ENCODE measurements at places on chromosomes 6 and 20.

DNA sequence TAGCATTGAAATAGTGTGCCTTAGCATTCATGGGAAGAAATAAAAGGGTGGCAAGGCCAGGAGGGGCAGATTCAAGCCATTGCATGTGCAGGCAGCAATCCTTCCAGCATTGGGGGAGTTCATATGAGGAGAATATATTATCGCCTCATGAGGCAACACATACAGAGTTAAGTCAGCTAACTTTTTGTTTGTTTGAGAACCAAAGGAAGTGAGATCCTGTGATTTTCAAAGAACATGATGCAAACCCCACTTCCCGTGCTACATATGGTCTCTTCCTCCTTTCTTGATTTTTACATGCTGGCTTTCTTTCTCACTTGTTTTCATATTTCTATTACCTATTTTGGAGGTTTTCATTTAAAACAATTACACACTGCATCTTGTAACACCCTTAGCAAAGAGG, 579.7 kb upstream of the ARID1B start:
- DNase-seq: no peak

GRCh38 chr6:85047818-85048217, 283.4 kb upstream of the TBX18 start:
- DNase-seq: no peak

DNA sequence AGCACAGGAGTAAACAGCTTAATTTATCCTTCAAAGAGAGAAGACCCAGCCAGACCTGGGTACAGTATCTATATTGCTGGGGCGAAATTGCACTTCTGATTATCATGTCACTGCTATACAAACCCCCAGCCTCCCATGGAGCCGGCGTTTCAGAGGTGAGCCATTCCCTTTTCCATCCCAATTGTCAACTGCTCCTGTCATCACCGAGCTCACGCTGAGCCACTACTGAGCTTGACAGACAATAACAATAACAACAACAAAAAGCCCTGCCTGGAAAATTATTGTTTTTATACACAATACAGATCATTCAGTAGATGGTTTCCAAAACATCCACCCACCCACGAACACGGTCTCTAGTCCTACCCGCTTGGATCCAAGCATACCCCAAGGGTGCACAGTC, 129.0 kb upstream of the JARID2 start:
- no peak for DNase-seq

DNA sequence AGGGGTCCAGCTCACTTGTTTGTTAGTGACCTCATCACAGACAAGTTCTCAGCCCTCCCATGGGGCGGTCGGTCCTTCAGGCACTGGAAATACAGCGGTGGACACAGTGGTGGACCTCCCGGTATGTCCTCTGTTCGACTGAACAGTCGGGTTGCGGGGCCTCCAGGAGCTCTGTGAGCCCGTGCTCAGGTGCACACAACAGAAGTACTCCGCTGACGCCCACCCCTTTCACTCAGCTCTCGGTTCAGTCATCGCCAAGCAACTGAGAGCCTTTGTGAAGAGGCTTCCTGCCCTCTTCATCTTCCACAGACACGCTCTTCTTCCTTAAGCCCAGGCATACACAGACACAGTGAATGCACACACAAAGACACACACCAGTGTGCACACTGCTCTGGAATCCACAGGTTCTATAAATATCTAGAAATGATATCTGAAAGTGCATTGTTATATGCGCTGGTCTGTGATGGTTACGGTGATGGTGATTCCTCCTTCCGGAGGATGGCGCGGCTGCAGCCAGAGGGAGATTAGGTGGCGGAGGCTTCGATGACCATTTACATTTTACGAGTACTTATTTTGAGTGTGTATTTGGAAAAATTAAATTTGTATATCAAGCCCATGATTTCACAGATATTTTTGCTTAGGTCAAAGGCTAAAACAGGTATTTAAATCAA, 46.8 kb upstream of the BHLHE23 start:
- no peak for DNase-seq
